ENCODE measurements at places on chromosomes 7 and 10. TPM values are rescaled to one million over a fixed set of nuclear protein-coding genes. Genes with fewer than 3 reads are reported as not detected.
A peak's percentile ranks its signal among the peaks of the same experiment; 100 is the strongest.

The RAB19 gene
- 3.2 TPM for total RNA-seq

The CPA2 gene
- not detected for total RNA-seq

- no peaks in the 10 kb centered on the region for H3K4me1 ChIP-seq
- no peaks in the 10 kb centered on the region for H3K27me3 ChIP-seq
- no peaks in the 10 kb centered on the region for H3K36me3 ChIP-seq
- DNase-seq = peak; percentile 74
- H3K27ac ChIP-seq = peak overlapping the region; percentile 98
These were observed 1.5 kb upstream of the SKIDA1 start for GRCh38 chr10:21526860-21527597.

DNA sequence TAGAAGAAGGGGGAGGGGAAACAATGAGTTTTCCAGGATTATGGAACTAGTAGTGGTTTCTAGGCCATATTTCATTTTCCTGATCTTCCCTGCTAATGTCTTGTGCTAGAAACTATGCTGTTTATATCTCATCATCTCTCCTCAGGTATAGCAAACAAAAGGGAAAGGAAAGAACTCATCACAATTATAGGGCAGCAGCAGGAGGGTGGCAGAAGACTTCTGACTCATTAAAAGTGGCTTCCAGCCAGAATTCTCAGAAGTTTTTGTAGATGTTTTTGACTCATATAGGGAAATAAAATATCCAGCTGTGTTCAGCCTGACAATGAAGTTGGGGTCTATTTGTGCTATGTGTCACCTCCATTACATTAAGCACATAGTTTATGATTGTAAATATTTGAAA lies 6.5 kb downstream of the AHR start:
- peaks cover 30% of the 10 kb centered on the region for H3K4me1 ChIP-seq
- no peak overlapping the region for H3K4me3 ChIP-seq
- H3K36me3 ChIP-seq = no peaks in the 10 kb centered on the region
- peak overlapping the region; percentile 70 for H3K27ac ChIP-seq
- no peaks in the 10 kb centered on the region for H3K27me3 ChIP-seq

The PPP3CB gene
- total RNA-seq = 65.0 TPM

DNA sequence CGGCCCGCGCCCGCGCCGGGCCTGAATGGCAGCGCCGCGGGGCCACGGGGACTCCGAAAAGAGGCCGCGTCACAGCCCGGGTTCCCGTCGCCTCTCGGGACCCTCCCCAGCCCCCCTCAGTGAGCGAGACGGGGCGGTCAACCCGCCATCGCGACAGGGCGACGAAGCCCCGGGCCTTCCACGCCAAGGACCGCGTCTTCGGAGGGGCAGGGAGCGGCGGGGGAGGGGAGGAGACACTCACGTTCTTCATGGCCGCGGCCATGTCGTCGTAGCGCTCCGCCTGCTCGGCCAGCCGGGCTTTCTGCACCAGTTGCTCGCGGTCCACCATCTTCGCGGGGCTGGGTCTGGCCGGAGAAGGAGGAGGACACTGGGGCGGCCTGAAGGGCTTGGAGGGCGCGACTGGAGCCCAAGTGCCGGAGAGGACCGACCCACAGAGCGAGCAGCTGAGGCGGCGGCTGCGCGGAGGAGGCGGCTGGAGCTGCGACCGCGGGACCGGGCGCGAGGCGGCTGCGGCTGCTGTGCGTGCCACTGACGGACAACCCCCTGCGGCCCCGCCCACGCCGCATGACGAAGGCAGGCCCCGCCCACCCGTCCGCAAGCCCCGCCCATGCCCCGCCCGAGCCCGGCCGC lies at the start of gene YWHAG:
YWHAG (minus strand) TSS at position 511 of the 630 bp plus-strand sequence; CDS start at position 328, 183 bp downstream.
- H3K27ac ChIP-seq = peak within 1 kb of the TSS; percentile 99
- peaks cover 4% of the 10 kb centered on the region for H3K36me3 ChIP-seq
- H3K4me1 ChIP-seq = peaks cover 4% of the 10 kb centered on the region
- peak within 1 kb of the TSS; percentile 95 for H3K4me3 ChIP-seq

The UPK3B gene
- total RNA-seq = 12.4 TPM

DNA sequence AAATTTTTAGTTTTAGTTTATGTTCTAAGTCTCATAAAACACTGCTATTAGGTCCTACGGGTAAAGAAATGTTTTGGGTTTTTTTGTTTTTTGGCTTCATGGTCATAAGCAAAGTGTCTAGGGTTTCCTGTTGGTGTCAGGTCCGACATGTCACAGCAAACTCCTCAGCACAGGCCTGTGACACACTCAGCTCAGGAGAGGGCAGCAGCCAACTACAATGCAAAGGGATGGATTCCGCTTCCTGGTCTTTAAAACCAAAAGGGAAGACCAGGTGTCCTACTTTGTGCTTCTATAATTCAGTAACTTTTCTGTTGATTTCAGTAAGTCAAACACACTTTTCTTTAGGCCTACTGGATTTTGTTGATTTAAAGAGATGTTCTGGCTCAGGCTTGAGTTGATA lies 83.8 kb upstream of the MACROH2A2 start:
- no peak overlapping the region for H3K27ac ChIP-seq
- no peaks in the 10 kb centered on the region for H3K27me3 ChIP-seq
- no peaks in the 10 kb centered on the region for H3K36me3 ChIP-seq

DNA sequence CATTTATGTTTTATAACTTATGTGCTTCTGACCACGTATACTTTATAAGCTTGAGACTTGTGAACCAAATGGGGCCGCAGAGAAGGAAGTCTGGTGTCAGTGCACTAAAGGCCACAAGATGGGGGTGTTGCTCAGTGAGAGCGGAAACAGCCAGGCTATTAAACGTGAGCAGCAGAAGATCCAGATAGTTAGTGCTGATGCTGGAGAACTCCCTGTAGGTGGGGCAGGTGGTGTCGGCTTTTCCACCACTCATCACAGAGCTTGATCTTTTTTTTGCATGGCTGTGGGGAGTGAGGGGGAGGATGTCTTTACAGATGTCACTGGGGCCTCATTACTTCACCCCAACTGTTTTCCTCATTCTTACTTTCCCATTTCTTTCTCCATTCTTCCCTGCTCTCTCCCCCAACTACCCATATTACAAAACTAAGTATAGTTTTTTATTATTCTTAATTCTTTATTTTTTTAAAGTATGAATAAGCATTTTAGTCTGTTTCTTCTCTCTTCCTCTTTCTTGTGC lies 34.7 kb downstream of the ACADSB start:
- H3K4me3 ChIP-seq = no peak overlapping the region
- no peaks in the 10 kb centered on the region for H3K4me1 ChIP-seq
- peak; percentile 50 for DNase-seq
- H3K27me3 ChIP-seq = no peaks in the 10 kb centered on the region
- H3K27ac ChIP-seq = no peak overlapping the region

GRCh38 chr7:35878351-35878750 lies 77.5 kb downstream of the SEPTIN7 start:
- H3K27me3 ChIP-seq = no peaks in the 10 kb centered on the region
- no peak overlapping the region for H3K4me3 ChIP-seq
- no peaks in the 10 kb centered on the region for H3K4me1 ChIP-seq
- no peaks in the 10 kb centered on the region for H3K36me3 ChIP-seq

DNA sequence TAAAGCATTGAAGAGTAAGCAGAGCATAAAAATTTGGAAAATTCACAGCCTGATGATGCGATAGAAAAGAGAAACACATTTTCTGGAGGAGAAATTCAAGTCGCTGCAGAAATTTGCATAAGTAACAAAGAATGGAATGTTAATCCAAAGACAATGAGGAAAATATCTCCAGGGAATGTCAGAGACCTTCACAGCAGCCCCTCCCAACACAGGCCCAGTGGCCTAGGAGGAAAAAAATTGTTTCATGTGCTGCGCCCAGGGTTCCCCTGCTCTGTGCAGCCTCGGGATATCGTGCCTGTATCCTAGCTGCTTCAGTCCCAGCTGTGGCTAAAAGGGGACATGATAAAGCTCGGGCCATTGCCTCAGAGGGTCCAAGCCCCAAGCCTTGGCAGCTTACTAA lies 206.8 kb downstream of the TPK1 start:
- no peaks in the 10 kb centered on the region for H3K27me3 ChIP-seq
- no peaks in the 10 kb centered on the region for H3K4me1 ChIP-seq
- no peak overlapping the region for H3K4me3 ChIP-seq
- no peak overlapping the region for H3K27ac ChIP-seq
- no peaks in the 10 kb centered on the region for H3K36me3 ChIP-seq

The C10orf67 gene
- 0.68 TPM for total RNA-seq

The ASB13 gene
- 26.2 TPM for total RNA-seq

The AKR1D1 gene
- total RNA-seq = not detected

The MARCHF5 gene
- 38.1 TPM for total RNA-seq

DNA sequence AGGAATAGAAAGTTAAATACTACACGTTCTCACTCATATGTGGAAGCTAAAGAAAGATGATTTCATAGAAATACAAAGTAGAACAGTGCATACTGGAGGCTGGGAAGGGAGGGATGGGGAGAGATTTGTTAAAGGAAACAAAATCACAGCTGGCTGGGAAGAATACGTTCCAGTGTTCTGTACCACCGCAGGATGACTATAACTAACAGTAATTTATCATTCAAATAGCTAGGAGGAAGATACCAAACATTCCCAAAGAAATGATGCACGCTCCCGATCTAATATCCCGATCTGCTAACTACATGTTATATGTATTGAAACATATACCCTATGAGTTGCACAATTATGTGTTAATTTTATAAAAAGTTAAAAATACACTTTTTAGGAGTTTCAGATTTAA lies 162.3 kb downstream of the ZMYND11 start:
- H3K27ac ChIP-seq = no peak overlapping the region
- DNase-seq = no peak
- no peaks in the 10 kb centered on the region for H3K36me3 ChIP-seq

- no peak overlapping the region for H3K27ac ChIP-seq
- DNase-seq = no peak
- no peak overlapping the region for H3K4me3 ChIP-seq
- no peaks in the 10 kb centered on the region for H3K36me3 ChIP-seq
- H3K27me3 ChIP-seq = no peaks in the 10 kb centered on the region
These were observed 118.4 kb downstream of the SEMA3A start for GRCh38 chr7:84076219-84076618.

DNA sequence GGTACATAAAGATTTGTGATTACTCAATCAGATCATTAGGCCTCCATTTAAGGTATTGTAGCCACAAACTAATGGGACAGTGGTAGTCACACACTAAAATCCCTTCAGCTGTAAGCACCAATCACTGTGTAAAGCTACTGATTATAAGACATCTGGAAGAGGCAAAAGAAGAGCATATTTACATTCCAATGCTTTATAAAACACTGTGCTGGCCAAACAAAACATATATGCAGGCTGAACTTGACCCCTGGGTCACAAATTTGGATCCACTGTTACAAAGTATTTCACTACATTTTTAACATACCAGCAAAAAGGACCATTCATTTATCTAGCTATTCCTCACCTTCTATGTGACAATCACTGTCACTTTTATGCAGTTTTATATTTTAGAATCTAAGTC lies 41.4 kb upstream of the ANLN start:
- peaks cover 6% of the 10 kb centered on the region for H3K4me1 ChIP-seq
- H3K4me3 ChIP-seq = no peak overlapping the region
- no peak overlapping the region for H3K27ac ChIP-seq
- no peaks in the 10 kb centered on the region for H3K36me3 ChIP-seq

The MUC12 gene
- total RNA-seq = 5.5 TPM

DNA sequence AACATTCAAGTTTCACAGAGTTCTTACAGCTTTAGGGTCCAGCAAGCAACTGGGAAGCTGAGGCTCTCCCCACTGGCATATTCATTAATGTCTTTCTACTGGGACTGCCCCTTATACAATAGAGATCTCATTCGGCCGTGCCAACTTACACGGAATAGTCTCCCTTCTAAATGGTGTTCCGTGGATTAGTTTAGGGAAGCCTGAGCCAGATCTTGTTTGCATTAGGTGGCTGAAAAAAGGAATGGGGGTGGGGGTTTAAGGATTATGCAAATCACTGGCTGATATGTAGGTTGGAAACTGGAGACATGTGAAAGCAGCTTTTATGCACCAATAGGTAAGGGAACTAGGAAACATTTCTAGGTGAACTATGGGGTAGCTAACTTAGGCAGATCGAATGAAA lies 218.3 kb downstream of the TRIL start:
- no peaks in the 10 kb centered on the region for H3K36me3 ChIP-seq
- no peak overlapping the region for H3K27ac ChIP-seq
- H3K4me3 ChIP-seq = no peak overlapping the region
- H3K27me3 ChIP-seq = no peaks in the 10 kb centered on the region

GRCh38 chr7:36880108-36880507 lies 155.8 kb upstream of the AOAH start:
- no peak overlapping the region for H3K4me3 ChIP-seq
- no peaks in the 10 kb centered on the region for H3K36me3 ChIP-seq
- no peak overlapping the region for H3K27ac ChIP-seq
- DNase-seq = no peak
- H3K27me3 ChIP-seq = no peaks in the 10 kb centered on the region
